AML-193 (cell line): ENCODE measurements at places on chromosomes 7 and 10.

DNA sequence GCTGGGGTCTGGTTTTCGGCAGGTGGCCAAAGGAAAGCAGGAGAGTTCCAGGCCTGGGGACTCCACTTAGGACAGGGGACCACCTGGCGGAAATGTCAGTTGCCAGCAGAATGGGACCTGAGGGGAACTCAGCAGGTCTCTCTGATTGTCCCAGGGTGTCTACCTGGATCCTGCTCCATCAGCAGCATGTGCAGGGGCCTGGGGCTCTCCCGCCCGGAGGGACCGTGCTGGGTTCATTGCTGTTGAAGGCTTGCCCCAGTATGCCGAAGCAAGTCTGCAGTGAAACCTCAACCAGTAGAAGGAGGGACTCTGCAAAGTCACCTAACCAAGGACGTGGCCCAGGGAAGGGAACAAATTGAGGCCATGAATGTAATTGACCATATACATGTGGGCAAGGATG lies 506.5 kb upstream of the MKI67 start:
- no peak for DNase-seq

GRCh38 chr10:7311218-7311849 lies 99.5 kb downstream of the SFMBT2 start:
- DNase-seq: no peak

DNA sequence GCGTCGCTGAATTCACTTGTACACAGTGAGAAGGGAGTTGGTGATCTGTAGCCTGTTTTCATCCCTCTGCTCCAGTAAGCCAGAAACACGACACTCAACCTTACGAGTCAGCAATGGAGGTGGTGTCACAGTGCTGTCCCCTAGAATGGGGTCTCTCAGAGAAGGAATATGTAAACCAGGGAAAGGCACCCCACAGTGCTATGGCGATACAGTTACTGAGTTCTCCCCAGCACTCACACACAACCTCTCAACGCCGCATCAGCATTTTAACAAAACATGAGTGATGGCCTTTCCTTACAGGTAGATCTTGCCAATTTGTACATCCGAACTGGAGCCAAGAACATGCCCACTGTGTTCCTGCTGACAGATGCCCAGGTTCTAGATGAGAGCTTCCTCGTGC lies 196.3 kb downstream of the CDCA7L start:
- no peak for DNase-seq

- DNase-seq: no peak
Observed at GRCh38 chr7:100019908-100020307, 4.5 kb downstream of the ZKSCAN1 start.

GRCh38 chr10:115844591-115844990 lies 428.4 kb downstream of the GFRA1 start:
- DNase-seq: no peak

DNA sequence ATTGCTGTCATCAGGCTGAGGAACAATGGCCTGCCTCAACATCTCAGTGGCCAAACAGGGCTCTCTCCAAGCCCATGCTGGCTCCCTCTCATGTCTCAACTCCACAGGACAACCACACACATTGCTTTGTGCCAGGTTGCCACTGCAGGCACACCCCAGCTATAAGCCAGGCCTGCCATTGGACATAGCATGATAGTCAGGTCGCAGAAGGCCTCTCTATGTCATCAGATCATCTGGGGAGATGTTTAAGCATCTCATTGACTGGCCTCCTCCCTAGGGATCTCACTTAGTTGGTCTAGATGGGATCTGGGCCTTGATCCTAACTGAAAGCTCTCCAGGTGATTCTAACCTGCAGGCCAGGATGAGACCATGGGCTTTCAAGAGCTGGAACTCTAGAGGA lies 257.2 kb downstream of the GRID1 start:
- no peak for DNase-seq

GRCh38 chr7:113918946-113919345 lies at the start of gene PPP1R3A:
Gene PPP1R3A (minus strand): TSS chr7:113919009. CDS start chr7:113918996, 13 bp downstream.
- no peak for DNase-seq

GRCh38 chr10:132111871-132112341 lies 46.2 kb downstream of the JAKMIP3 start:
- no peak for DNase-seq

- DNase-seq: no peak
Observed at GRCh38 chr7:151080067-151080521, 515 bp downstream of the FASTK start.
